ENCODE measurements at places on chromosomes 3 and 15.

DNA sequence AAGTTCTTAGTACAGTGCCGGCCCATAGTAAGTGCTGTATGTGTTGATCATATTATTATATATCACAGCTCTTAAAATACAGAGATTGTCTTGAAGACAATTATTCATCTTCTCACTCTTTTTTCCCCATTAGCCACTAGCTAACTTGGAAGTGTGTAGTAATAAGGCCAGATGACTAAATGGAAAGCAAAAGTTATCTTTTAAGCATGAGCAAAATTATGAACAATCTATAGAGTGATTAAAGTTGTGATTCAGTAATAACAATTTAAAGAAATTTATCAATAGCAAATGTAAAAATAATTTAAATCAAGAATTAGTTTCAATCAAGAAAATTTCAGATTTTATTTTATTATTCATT is 630.9 kb upstream of the TBL1XR1 start:
- no peak for DNase-seq

DNA sequence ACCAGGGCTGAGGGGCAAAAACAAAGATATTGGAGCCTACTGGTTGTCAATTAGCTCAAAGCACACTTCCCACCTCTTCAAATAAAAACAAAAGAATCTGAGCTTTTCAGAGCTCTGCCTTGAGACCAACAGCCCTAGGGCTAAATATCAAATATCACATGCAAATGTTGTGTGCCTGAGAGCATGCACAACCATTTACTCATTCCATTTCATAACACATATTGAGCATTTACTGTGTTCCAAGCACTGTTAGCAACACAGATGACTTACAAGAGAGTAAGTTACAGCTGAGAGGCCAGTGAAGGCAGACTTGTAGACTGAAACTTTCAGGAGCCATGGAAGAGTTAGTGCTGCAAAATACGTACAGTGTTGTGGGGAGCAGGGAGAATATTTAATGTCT is 222.4 kb downstream of the CPNE4 start:
- DNase-seq: no peak

DNA sequence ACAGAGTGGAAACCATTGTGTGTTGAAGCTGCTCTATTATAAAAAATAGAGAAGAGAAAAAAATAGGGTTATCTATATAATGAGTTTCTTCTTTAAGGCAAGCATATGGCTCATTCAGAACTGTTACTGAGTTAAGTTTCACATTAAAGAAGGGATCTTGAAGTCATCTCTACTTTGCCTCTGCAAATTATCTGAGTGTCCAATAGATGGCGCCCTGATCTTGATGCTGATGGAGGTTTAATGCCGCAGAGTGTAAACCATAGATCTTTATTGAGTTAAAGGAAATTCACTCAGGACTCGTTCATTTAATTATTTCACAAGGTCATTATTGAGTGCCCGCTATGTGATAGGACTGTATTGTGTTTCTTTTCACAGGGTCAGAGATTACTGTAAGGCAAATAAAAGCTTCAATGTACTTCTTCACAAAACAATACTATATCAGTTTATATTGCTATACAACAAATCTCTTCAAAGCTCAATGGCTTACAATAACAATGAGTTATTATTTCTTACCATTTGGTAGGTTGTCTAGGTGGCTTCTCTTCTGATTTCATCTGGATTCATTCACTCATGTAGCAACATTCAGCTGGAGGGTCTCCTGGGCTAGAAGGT is 171.4 kb downstream of the NSUN3 start:
- no peak for DNase-seq

GRCh38 chr3:44862226-44862637 is 520 bp downstream of the TMEM42 start:
- DNase-seq: no peak

DNA sequence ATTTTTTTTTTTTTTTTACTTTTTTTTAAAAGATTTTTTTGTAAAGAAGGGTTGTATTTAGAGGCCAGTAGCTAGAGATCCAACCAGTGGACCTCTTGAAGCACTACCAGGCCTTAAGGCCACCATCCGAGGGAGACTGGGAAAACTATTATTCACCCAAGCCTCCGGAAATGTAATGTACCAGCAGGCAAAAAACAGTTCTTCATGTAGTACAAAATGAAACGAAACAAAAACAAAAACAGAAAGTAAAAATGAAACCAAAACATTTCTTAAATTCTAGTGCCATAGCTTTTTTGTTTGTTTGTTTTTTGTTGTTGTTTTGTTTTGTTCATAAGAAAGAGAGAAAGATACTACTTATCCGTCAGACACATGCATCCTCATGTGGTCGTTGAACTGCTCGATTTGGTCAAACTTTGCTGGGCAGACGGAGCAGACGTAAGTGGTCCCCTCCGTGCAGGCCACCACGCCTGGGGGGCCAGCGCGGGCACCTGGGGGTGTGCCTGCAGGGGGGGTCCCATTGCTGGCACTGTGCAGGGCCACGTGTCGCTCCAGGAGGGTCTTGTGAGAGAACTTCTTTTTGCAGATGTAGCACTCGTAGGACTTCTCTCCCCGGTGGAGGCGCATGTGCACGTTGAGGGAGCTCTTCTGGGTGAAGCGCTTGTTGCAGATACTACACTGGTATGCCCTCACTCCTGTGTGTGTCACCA is 45.0 kb downstream of the TIGIT start:
- no peak for DNase-seq

GRCh38 chr15:66777596-66778313 is 75.7 kb downstream of the SMAD6 start:
- DNase-seq: no peak

- no peak for DNase-seq
Observed at GRCh38 chr15:79522656-79523055, 90.5 kb downstream of the MINAR1 start.

DNA sequence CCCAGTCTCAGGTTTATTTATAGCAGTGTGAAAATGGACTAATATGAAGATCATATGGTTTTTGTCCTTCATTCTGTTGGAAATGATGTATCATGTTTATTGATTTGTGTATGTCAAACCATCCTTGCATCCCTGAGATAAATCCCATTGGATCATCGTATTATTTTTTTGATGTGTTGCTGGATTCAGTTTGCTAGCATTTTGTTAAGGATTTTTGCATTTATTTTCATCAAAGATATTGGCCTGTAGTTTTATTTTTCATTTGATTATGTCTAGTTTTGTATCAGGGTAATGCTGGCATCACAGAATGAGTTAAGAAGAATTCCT is 34.3 kb downstream of the FAIM start:
- no peak for DNase-seq

- no peak for DNase-seq
Observed at GRCh38 chr3:6351752-6352151, 509.2 kb upstream of the GRM7 start.

DNA sequence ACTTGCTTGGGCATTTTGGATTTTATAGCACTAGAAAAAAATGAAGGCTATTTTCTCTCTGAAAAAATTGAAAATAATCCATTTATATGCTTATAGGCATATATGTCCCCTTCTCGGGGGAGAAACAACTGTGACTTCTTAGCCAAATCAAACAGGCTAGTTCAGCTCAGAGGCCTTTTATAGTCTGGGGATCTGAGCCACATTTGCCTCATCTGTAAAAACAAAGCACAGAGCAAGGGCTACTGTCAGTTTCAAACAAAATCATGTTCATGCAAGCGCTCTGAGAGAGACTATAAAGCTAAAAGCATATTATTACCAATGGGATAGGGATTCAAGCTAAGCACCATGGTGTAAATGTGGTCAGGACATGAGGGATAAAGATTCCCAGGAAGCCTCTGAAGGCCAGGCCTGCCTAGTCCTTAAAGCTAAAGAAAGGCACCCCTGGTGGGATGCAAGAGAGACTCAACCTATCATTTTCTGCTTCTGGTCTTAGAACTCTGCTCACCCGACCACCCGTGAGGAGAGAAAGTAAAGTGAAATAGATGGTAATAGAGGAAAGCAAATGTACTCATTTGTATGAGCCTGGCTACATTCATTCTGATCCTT is 51.0 kb upstream of the IL12A start:
- no peak for DNase-seq

- DNase-seq: no peak
Observed at GRCh38 chr15:23503576-23503975, 56.5 kb upstream of the GOLGA6L2 start.

- DNase-seq: no peak
Observed at GRCh38 chr3:71060536-71060935, 523.0 kb downstream of the FOXP1 start.

- DNase-seq: no peak
Observed at GRCh38 chr15:62779036-62779770, 263.3 kb upstream of the TPM1 start.

DNA sequence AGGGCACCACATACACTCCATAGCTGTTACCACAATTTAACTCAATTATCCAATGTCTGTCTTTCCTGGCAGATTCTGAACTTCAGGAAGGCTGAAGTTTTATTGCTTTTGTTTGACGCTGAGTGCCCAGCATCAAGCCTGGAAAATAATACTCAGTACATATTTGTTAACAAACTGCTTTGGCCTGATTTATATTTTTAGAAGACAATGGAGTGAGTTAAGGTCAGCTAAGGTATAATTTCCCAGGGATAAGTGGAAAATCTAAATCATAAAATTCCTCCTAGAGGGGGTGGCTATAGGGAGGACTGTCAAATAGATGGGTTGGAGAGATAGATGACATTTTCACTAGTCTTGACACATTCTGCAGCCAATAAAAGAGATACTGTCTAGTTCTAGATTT is 659.4 kb upstream of the ADAMTS9 start:
- DNase-seq: no peak

DNA sequence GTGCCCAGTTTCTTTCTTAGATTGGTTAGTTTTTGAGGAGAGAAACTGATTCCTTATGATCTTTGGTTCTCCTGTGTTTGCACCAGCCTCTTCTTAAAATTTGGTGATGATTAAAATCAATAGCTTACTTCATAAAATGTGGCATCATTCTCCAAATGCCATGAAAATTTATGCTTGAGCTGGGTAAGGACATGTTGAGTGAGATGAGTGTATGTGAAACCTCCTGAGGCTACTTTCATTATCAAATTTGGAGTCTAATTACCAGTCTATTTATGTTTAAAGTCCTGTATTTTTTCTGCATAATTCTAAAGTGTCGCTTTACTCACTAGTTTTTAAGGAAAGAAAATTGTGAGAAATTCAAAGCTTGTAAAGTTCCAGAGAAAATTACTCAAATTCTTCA is 102.1 kb downstream of the DIPK2A start:
- DNase-seq: no peak

DNA sequence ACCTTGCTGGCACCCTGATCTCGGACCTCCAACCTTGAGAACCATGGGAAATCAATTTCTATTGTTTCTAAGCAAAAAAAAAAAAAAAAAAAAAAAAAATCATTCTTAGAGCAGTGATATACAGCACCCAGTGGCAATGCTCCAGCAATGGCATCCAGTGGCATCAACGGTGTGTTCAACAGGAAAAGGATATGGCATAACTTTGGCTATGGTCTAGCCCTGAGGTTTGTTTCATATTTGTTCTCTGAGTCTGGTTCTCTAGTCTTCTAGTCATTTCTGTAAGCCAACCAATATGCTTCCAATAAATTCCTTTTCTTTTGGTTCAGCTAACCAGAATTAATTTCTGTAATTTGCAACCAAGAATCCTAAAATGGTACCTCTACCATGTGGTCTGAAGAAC is 19.2 kb downstream of the DENND4A start:
- DNase-seq: no peak

DNA sequence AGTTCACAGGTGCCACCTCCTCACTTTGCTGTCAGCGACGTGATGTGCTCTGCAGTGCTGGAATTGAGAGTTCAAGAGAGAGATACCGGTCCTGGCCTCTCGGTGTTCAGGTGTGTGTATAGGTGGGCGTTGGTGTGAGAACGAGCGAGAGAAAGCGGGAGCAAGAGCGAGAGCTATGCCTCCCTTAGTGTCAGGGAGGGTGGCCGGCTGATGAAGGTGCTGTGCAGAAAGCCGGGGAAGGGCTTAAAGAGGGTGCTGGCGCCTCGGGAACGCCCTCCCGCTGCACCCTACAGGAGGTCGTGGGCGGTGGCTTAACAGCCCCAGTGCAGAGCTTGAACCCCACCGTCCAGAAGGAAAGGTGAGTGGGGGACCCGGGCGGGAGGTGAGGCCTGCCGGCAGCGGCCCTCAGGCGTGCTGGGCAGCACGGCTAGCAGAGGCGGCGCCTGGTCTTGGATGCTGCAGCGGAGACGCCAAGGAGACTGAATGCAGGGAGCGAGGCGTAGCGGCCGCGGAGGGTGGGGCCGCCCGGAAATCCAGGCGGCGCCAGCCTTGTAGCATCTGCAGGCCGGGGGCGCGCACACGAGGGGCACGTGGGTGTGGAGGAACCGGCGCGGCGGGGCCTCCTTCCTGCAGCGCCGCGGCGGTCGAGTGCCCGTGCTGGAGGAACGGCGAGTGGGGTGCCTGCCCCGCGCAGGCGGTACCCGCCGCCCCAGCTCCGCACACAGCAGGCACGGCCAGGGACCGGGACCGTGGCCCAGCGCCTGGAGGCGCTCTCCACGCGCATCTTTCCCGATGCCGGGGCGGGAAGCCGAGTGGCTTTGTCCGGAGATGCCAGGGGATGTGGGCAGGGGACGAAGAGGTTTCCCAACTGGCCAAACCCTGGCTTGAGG is 246.8 kb upstream of the TOPAZ1 start:
- no peak for DNase-seq

GRCh38 chr3:169232863-169233262 is 430.6 kb downstream of the MECOM start:
- DNase-seq: no peak

DNA sequence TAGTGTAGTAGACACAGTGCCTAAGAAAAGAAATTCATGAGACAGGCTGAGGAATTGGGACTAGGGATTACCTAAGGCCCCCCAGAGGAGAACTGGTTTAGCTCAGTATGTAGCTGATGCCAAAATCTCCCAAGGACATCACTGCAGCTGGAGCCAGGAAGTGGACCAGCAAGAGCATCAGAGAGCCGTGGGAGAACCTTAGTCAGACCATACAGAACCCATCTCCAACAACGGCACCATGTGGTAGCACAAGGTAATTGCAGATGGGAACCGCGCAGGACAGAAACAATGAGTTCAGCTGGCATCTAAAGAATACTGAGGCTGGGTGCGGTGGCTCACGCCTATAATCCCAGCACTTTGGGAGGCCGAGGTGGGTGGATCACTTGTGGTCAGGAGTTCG is 81.7 kb downstream of the WNT5A start:
- DNase-seq: no peak

GRCh38 chr3:173823911-173824460 is 426.4 kb downstream of the NLGN1 start:
- DNase-seq: no peak

DNA sequence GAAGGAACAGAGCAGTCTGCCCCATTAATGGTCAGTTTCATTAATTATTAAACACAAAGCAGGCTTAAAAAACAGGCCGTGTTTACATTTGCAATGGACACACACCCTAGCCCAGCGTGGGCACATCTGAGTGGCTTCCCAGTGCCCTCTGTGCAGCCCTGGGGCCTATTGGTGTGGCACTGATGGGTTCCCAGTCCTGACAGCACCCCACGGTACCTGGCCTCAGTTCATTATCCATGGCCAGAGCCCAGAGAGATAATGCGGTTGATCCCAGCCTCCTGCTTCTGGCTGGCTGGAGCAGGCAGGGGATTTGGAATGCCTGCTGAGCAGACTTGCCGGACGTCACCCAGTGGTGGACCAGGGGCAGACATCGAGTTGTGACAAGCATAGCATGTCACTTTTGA is 110.5 kb upstream of the ABHD17C start:
- no peak for DNase-seq

- DNase-seq: no peak
Observed at GRCh38 chr3:137131081-137131480, 173.3 kb downstream of the IL20RB start.

- no peak for DNase-seq
Observed at GRCh38 chr3:129483870-129484269, 43.8 kb downstream of the IFT122 start.
